ENCODE measurements at places on chromosomes 7 and 10.
A peak's percentile ranks its signal among the peaks of the same experiment; 100 is the strongest.

- DNase-seq = no peak
These were observed 175.5 kb downstream of the ADAM12 start for GRCh38 chr10:126212738-126213137.

- DNase-seq = no peak
These were observed 29.7 kb upstream of the ZNRF2 start for GRCh38 chr7:30254717-30255063.

GRCh38 chr10:24207781-24208611 is 942 bp upstream of the KIAA1217 start:
- peak; percentile 42 for DNase-seq

GRCh38 chr10:119235356-119235755 is 28.0 kb downstream of the GRK5 start:
- DNase-seq = peak; percentile 57

DNA sequence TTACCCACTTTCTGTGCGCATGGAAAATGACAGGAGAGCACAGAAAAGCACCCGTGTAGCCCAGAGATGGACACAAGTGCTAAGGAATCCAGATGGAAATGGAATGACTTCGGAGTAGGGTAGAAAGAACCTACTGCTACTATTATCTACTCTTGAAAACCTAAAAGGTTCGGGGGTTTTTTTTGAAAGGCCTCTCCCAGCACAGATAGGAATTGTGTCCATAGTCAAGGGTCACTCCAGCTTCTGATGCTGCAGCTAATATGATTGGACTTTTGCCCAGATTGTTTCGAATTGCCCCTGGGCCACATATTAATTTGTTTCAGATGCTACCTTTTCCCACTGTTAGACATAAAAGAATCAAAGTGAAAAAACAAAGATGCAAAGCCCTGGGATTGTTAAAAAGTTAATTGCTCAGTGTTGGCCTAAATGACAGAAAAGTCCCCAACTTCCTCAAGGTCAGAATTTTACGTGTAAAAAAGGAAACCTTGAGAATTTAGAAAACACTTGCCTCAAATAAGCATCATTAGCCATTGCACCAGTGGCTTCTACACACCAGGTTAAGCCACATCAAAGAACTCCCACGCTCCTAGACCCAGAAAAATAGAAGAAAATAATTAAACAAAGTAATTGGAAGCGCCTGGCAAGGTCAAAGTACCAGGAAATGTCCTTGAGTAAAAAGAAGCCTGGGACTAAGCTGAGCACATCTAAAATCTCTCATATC is 40.8 kb upstream of the INSIG1 start:
- DNase-seq = no peak

GRCh38 chr10:88232983-88233543 is 350.1 kb downstream of the RNLS start:
- DNase-seq = no peak

GRCh38 chr7:88759230-88760135 is at the start of gene ZNF804B:
ZNF804B (plus strand) TSS chr7:88759700; CDS start chr7:88759977, 277 bp downstream.
- DNase-seq = no peak

GRCh38 chr10:77041636-77042258 is 595.9 kb downstream of the KCNMA1 start:
- peak; percentile 95 for DNase-seq

GRCh38 chr10:82267465-82267864 is 392.5 kb downstream of the NRG3 start:
- no peak for DNase-seq

Measured in A673 (cell line).